Activated CD4-positive, alpha-beta T cell treated with anti-CD3 and anti-CD28 coated beads, Interleukin-2, amount 10 ng/mL, durations not matched to agents 24 days and 14 days (primary cell): ENCODE measurements at places on chromosomes 4 and X. TPM values are rescaled to one million over a fixed set of nuclear protein-coding genes. Genes with fewer than 3 reads are reported as not detected.

PNMA6F gene
- not detected in 2 replicates for total RNA-seq

ZNF732 gene
- not detected in 2 replicates for total RNA-seq

MSN gene
- total RNA-seq = 480 and 482 TPM in 2 replicates

AFAP1 gene
- 37.6 and 40.8 TPM in 2 replicates for total RNA-seq

SHISA3 gene
- 0.09 and 0.23 TPM in 2 replicates for total RNA-seq

CLIC2 gene
- total RNA-seq = 0.17 and 0.58 TPM in 2 replicates

NOP14 gene
- total RNA-seq = 132 and 141 TPM in 2 replicates

KIF4A gene
- 19.4 and 19.8 TPM in 2 replicates for total RNA-seq

SAGE1 gene
- total RNA-seq = not detected in 2 replicates

SOX3 gene
- total RNA-seq = not detected in 2 replicates

NXF2 gene
- total RNA-seq = not detected in 2 replicates

PGRMC2 gene
- 44.7 and 48.4 TPM in 2 replicates for total RNA-seq
